ENCODE measurements at places on chromosomes 1 and 21.

- DNase-seq, result peak; percentile 68
These were observed 192.9 kb upstream of the PTGFR start for GRCh38 chr1:78297836-78298235.

- DNase-seq, result peak; percentile 78
These were observed 83.4 kb downstream of the SMYD2 start for GRCh38 chr1:214364386-214364785.

DNA sequence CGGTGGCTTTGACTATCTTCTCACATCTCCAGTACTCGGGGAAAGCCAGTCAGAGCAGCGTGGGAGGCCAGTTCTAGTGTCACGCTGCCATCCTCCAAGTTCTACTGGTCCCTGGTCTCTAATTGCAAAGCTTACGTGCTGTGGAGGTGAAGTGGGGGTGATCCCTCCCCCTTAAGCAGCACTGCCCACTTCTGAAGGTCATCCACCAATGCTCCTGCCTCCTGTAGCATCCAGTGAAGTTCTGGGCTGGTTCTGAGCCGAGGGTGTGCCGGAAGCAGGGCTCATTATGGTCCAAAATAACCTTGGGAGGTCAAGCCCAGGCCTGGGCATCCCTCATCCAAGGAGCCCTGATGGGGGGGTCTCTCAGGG lies 95.0 kb downstream of the CD58 start:
- no peak for DNase-seq

GRCh38 chr1:175472464-175472863 lies 270.9 kb downstream of the TNR start:
- no peak for DNase-seq

- no peak for DNase-seq
These were observed 107.0 kb downstream of the SLC5A9 start for GRCh38 chr1:48329486-48329885.

DNA sequence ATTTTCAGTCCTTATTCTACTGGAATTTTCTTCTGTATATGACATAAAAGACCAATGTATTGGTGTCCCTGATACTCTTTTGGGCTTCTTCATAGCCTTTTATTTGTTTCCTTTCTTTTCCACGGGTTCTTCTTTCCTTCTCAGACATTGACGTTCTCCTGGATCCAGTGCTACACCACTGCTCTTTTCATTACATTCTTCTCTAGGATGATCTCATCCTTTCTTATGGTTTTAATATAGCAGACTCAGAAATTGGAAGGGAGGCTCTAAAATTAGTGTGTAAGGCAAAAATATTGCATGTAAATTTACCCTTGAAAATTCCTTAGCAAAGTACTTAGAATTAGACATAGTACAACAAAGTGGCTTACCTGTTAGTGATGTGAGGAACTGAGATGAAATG lies 65.3 kb downstream of the SELENOF start:
- no peak for DNase-seq

GRCh38 chr1:65404941-65405340 lies 15.5 kb upstream of the LEPR start:
- no peak for DNase-seq

- no peak for DNase-seq
These were observed 26.6 kb downstream of the S100A10 start for GRCh38 chr1:151967091-151967490.

GRCh38 chr1:22915816-22916470 lies 56.7 kb downstream of the LACTBL1 start:
- no peak for DNase-seq

DNA sequence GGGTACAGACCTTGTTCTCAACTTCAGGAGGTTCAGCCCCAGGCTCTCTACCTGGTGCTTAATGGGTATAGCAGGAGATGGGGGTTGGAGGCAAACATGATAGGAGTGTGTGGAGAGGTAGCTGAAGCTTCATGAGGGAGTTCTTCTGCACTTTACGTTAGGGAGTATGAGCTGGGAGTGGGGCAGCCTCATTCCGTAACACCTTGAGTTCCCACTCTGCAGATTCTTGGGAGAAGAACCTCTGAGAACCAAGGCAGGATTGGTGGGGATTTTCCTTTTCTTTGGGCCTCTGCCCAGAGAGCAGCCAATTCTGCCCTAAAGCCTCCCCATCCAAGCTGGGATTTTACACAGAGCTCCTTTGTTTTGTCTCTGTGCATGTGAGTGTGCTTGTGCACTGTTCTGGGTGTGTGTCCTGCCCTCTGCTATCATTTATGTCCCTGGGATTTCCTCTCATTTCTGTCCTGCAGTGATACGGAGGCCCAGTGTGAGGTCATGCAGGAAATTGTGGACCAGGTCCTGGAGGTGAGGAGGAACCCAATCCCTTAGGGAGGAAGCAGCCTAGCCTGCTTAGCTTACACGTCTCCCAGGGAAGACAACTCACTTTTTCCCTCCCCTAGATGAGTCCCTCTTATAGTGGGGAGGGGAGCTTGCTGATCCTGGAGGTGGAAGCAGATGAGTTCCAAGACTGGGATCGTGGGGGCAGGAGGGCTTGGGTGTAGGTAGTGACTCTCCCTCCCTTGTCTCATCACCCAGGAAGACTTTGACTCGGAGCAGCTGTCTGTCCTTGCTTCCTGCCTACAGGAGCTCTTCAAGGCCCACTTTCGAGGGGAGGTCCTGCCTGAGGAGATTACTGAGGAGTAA lies 11.6 kb upstream of the SLC27A3 start:
- DNase-seq, result no peak

DNA sequence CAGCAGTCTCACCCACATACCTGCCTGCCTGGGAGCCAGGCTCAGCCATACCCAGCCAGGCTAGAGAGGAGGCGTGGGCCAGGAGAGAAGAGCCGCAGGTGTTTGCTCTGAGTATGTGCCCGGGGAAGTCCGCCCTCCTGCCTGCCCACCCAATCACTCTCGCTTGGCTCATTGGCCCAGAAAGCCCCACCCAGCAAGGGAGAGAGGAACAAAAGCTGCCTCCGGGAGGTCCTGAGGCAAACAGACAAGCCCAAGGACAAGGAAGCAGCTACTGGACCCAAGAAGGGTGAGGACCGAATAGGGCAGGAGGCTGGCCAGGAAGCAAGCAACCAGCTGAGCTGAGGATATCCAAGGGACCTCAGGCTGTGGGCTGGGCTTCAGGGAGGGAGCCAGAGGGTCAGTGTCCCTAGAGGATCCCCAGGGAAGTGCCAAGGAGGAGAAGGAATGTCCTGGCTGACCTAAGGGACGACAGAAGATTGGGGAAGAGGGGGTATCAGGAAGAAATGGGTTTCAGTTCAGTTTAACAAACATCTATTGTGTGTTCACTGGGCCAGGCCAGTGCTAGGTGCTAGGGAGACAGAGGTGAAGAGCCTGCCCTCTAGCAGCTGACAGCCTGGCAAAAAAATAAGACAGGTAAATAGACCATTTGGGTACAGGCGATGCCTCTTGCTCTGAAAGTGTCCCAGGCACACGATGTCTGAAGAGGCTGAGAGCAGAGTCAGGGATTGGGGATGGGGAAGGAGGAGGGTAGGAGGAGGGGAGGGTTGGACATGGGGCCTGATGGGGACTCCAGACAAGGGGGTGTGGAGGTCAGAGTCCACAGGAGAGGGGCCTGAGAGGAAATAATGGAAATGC lies at the start of gene GJB4:
TSS of gene GJB4 (plus strand) at position 238 of the 855 bp plus-strand sequence. CDS start 1,515 bp downstream, outside the sequence.
- DNase-seq, result no peak

GRCh38 chr1:39189592-39190041 lies 14.9 kb upstream of the MACF1 start:
- DNase-seq, result no peak

GRCh38 chr1:20405051-20405754 lies 80.8 kb downstream of the CAMK2N1 start:
- no peak for DNase-seq

- DNase-seq, result no peak
These were observed 58.6 kb upstream of the USP25 start for GRCh38 chr21:15671188-15671587.

- no peak for DNase-seq
These were observed 11.7 kb downstream of the OPTC start for GRCh38 chr1:203505526-203506204.

- DNase-seq, result no peak
These were observed 23.4 kb downstream of the LDLRAP1 start for GRCh38 chr1:25566730-25567341.

- DNase-seq, result no peak
These were observed 16.5 kb upstream of the MAN1C1 start for GRCh38 chr1:25599969-25600610.

GRCh38 chr1:63915121-63915520 lies 141.3 kb downstream of the ROR1 start:
- DNase-seq, result peak; percentile 13

GRCh38 chr1:89146721-89147120 lies 20.8 kb upstream of the GBP2 start:
- no peak for DNase-seq

GRCh38 chr1:53539711-53540603 lies 80.8 kb downstream of the DMRTB1 start:
- DNase-seq, result no peak

DNA sequence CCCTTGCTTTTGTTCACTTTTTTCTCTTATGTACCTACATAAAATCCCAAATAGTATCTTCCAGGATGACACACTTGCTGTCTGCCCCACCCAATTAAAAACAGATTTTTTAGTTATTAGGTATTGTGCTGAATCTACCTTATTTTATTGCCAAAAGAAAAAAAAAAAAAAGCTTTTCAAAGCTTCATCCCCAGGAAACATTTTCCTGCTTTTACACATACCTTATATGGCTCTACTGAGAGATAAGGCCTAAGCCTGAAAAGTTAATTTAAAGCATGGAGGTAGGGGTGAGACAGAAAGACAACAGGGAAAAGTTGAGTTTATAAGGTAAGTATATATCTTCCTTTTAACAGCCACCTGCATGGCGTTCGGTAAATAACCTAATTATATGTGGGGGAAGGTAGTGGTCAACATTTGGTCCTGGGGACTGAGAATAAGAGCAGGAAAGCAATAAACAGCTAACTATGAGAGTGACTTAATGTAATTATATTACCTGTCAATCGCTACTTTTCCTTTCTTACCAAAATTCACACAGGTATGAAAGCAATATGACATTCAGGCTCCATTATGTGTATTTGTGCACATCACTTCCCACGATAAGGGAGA lies 54.6 kb upstream of the BOLA1 start:
- no peak for DNase-seq

DNA sequence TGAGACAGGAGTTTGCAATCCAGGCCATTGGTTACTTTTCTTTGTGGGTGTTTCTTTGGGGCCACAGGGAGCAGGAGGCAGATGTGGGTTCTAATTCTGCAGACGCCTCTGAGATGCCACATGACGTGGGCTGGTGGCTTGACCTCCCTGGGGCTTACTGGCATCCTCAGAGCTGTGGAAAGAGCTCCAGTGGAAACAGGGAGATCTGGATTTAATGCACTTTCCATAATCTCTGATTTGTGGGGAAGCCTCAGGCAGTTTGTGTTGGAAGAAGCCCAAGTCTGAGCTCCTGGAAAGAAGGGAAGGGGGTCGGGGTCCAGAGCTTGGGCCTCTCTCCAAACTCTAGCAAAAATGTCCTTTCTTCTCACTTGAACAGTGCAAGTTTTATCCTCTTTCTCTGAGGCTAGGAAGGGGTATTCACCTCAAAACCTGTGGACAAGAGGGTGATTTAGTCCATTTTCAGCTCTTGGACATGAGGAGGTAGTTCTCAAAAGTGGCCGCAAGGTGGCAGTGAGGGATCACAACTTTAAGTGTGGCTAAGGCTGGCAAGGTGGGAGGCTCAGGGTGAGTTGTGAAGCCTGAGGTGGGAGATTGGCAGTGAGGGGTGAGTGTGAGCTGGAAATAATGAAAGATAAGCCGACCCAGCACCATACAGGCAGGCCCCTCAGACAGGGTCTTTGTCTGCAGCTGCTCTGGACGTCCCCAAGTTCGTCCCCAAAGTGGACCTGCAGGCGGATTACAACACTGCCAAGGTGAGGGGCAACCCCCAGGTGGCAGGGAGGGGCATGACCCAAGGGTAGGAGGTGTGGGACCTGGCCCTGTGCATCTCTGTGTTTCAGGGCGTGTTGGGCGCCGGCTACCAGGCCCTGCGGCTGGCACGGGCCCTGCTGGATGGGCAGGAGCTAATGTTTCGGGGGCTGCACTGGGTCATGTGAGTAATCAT lies 9.2 kb downstream of the IKBKE start:
- DNase-seq, result peak; percentile 54

GRCh38 chr1:223631473-223631872 lies 34.0 kb downstream of the CAPN8 start:
- DNase-seq, result no peak

GRCh38 chr1:208312706-208313105 lies 68.5 kb upstream of the PLXNA2 start:
- no peak for DNase-seq

- DNase-seq, result no peak
These were observed 1068.8 kb upstream of the ADGRL4 start for GRCh38 chr1:80075351-80075750.

- peak; percentile 25 for DNase-seq
These were observed 61.6 kb upstream of the DEPDC1 start for GRCh38 chr1:68558321-68559026.

- no peak for DNase-seq
These were observed 485 bp downstream of the SIPA1L2 start for GRCh38 chr1:232629250-232630046.

DNA sequence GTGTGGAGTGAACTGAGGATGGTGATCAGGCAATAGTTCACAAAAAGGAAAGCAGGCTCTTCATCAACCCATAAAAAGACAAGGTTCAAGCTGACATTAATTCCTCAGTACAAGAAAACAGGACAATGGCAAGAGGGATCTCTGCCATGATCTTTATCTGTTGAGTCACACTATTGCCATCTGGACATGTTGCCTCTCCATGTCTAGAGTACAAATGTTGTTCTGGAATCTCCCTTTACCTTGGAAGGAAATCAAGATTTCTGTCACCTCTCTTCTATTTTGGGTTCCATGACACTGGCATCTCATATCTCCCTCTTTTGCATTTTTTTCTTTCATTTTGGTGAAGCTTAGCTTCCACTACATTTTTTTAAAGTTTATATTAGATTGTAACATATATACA lies 329.1 kb downstream of the USP25 start:
- DNase-seq, result peak; percentile 55

DNA sequence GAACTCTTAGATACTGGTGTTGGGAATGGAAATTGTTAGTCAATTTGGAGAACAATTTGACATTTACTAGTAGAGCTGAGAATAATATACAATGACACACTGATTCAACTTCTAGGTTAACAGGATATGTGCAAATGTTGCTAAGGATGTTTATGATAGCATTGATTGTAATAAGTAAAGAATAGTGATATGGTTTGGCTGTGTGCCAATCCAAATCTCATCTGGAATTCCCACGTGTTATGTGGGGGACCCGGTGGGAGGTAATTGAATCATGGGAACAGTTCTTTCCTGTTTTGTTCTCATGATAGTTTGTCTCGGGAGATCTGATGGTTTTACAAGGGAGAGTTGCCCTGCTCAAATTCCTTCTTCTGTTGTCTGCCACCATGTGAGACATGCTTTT lies 302.4 kb upstream of the TMPRSS15 start:
- no peak for DNase-seq

GRCh38 chr1:109201123-109201703 lies 12.5 kb upstream of the SARS1 start:
- DNase-seq, result peak; percentile 38

DNA sequence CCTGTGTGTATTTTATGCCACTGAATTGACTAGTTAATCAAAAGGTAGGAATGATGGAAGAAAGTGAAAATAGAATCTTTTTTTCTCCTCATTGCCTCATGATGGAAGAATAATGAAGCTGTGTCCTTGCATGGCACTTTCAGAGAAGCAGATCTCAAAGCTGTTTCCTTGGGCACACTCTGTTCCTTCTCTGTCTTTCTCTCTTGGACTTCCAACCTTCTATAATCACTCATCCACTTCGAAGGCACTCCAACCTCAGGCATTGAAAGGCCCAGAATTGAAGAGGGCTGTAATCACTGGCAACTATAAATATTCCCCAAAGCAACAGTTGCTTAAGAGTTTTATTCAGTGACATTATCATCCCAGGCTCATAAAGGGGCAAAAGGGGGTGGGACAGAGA lies 31.1 kb upstream of the DNASE2B start:
- no peak for DNase-seq
